Coronary artery (tissue), 2 donors: ENCODE measurements at places on chromosomes 4 and X.

DNA sequence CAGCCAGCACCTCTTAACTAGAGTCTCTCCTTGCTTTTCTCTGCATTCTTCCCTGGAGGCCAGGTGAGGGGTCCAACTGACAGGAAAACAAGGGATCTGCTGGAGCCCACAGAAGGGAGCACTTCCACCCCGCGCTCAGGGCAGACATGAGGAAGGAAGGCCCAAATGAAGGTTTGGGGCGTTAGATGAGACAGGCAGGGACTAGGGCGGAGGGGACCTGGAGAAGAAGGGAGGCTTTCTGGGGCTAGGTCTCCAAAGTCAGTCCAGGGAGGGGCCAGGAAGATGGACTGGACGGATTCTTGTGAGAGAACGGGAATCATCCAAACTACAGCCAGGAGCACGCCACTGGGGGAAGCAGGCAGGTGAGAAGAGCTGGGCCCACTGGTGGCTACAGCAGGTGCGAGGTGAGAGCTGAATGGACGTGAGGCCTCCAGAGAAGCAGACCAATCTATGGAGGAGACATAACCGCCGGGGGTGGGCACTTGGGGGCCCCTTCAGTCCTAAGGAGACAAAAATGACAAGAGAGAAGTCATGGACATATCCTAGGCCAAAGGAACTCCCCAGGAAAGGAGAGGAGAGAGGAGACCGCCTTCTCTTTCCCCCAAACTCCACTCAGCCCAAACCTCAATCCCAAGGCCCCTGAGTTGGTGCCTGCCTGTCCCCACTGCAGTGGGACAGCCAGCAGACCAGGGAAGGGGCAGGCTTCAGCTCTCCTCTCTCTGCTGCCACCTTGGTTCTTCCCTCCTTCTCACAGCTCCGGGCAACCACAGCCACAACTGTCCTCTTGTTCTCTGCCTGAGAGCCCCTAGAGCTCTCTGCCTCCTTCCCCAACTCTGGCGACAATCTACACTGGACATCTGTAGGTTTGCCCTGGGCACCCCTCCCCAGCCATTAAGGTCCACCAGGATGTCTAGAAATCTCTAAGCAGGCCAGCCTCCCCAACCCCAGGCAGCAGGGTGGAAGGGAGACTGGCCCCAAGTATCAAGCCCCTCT, 7.0 kb downstream of the APLN start:
- DNase-seq, result peak; percentile 56

DNA sequence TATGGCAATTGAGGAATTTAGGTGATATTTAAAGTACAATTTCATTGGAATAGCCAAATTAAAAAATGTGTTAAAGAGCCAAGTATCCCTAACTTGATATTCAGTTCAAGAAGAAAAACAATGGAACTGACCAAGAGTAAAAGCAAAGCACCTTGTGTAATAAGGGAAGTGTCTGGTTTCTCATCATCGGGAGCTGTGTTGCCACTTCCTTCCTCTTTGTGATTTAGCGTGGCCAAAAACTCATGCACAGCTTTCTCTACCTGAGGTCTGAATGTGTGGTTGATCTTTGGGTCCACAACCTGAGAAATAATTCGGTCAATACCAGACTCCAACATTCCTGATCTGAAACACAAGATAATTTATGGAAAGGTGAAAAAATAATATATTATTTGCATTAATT, 12.4 kb downstream of the BOD1L1 start:
- DNase-seq, result no peak

GRCh38 chr4:36209941-36210649, 34.2 kb downstream of the ARAP2 start:
- no peak for DNase-seq

DNA sequence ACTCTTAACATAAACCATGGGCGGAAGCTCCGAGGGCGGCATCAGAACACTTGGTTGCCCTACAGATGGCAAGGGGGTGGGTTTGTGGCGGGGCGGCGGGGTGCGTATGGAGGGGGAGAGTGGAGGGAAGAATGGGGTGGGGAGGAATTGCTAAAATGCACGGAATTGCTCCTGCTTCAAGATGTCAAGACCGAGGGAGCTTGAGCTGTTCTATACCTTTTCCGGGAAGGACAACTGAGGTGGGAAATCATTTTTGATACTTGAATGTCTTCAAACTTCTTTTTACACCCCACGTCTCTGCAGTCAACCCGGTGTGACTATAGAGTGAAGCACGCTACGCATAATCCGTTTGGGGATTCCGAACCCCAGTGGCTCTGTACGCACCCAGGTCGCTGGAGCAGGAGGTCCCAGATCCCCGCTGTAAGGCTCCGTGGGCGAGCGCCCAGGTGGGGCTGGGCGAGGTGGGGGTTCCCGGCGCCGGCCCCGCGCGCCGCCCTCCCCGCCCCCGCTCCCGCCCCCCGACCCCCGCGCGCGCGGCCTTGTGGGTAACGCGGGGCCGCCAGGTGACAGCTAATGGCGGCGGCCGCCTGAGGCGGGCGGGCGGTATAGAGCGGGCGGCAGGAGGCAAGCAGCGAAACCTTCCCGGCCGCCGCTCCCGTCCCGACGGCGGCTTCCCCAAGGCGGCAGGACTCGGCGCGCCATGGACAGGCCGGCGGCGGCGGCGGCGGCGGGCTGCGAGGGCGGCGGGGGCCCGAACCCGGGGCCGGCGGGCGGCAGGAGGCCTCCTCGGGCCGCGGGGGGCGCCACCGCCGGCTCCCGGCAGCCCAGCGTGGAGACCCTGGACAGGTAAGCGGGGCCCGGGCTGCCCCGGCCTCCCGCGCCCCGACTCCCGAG, at the start of gene MTMR1:
TSS of gene MTMR1 (plus strand) at position 566 of the 894 bp plus-strand sequence. CDS start at position 701, 135 bp downstream.
- no peak for DNase-seq

DNA sequence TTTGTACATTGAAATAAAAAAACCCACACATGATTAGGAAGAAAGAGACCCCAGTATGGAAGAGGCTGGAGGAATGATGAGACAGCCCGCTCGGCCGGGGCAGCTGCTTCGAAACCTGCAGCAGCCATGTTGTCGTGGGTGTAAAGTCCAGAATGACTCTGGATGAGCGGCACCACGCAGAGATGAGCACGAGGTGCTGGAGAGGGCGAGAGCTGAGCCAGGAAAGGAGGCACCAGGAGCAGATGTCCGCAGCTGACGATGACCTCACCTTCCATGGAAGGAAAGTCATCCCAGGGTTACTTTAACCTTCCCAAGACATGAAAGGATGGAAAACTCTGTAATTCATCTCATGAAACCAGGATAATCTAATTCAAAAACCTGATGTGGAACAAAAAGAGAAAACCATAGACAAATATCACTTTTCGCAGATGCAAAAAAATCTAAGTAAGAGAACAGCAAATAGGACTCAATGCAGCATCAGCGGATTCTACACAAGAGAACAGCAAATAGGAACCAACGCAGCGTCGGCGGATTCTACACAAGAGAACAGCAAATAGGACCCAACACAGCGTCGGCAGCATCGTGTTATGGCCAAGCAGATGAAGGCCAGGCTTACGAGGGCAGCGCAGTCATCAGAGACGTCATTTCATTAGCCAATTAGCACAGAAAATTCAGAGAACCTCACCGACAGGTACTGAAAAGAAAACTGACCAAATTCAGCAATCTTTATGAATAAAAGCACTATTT, 25.9 kb upstream of the SPON2 start:
- no peak for DNase-seq

DNA sequence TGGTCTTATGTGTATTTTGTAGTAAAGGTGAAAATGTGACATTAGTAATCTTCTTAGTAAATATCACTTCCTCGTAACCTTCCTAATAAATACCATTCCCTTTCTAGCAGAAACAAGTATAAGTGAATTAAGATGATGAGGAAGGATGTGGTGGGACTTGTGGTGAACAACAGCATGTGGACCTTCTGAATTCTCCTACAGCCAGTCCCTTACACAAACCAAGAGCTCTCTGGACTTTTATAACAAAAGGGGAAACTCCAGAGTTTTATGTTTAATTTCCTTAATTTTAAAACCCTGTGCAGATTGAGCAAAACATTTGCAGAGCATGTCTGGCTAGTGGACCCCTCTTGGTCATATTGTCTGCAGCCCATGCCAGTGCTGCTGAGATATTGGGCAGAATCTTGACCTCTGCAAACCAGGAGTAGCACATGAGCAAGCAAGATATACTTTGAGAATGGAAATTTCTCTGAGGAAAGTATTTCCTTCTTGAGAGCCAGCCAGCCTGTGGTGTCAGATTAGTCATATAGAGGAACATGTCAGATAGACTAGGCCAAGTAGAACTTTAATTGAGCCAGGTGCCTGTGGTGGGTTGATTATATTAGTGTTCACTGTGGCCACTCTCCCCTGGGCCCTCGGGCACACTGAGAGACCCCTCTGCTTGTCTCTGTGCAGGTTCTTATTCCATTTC, 328.2 kb downstream of the DKK2 start:
- DNase-seq, result no peak

GRCh38 chr4:6694177-6694901, 661 bp downstream of the S100P start:
- no peak for DNase-seq

DNA sequence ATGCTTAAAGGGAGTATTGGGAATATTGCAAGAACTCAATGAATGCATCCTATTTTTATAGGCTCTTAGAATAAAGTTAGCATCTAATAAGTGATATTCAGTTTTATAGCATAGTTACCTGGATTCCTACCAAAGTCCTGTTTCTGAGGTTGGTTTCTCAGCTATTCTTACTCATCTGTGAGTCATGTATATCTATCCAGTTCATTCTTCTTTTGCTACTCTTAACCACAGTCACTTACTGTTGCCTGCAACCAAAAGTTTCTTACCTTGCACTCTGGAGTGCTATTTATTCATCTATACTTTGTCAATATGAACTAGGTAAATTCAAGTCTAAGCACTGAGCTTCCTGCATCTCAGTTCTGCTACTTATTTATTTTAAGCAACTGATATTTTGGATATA, 322.5 kb downstream of the HS3ST1 start:
- no peak for DNase-seq

DNA sequence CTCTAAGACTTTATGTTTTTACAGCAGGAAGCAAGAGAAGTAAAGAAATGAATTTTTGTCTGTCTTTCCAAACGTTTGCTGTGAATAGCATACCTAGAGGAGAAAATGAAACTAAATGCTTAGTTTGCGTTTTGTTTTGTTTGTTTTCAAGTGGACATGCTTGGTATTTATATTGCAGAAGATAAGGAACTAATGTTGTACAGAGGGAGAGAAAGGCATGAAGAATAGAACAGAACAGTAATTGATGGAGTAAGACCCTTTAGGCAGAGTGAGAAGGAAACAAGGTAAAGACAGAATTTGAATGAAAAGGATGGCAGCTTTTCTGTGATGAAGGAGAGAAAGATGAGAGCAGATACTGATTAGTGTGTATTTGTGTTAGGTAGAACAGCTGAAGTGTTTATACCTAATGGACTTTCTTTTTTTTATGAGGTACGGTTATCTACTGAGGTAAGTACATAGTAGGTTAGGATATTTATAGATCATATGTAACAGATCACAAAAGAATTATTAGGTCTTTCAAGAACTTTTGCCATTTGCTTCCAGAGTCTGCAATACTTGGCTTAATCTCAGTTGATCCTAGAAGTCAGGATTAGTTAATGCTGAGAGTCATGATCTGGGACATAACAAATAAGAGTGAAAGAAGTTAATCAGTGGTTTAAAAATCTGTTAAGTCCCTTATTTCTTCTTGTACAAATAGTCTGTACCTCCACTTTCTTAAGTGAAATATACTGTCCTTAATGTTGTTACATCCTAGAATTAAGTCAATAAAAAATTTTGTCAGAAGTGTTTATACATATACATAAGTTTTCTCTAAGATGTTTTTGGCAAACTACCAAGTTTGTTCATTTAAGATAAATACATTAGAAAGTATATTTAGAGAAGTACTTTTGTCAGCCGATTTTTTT, 36.8 kb downstream of the FABP2 start:
- no peak for DNase-seq

DNA sequence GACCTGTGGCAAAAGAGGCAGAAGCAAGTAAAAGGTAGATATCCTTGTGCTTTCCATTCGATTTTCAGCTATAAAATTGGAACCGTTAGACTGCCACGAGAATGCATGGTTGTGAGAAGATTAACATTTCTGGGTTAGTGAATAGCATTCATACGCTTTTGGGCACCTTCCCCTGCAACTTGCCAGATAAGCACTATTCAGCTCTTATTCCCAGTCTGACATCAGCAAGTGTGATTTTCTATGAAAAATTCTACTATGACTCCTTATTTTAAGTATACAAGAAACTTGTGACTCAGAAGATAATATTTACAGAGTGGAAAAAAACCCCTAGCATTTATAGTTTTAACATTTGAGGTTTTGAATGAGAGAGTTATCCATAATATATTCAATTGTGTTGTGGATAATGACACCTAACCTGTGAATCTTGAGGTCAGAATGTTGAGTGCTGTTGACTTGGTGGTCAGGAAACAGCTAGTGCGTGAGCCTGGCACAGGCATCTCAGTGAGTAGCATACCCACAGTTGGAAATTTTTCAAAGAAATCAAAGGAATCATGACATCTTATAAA, 3.9 kb downstream of the FGB start:
- no peak for DNase-seq

- no peak for DNase-seq
Measured at GRCh38 chr4:57114973-57115372, 4.8 kb upstream of the IGFBP7 start.

GRCh38 chr4:3212391-3213105, 36.4 kb upstream of the MSANTD1 start:
- DNase-seq, result no peak

DNA sequence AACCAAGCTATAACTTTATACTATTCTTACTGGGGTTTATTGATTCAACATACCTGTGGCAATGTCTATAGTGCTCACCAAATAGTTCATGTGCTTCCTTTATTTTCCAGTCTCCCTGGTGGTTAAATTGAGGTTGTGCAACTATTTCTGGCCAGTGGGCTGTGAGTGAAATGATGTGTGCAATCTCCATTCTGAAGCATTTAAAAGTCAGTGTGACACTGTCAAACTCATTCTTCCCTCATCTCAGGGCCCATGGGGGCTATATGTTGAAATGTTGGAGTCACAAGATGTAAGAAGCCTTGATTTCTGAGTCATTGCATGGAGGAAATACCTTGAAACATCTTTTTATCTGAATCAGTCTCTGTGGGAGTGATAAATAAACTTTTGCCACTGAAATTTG, 414.3 kb upstream of the RPS6KA3 start:
- no peak for DNase-seq

GRCh38 chrX:103107836-103108235, 14.9 kb upstream of the NXF3 start:
- no peak for DNase-seq

DNA sequence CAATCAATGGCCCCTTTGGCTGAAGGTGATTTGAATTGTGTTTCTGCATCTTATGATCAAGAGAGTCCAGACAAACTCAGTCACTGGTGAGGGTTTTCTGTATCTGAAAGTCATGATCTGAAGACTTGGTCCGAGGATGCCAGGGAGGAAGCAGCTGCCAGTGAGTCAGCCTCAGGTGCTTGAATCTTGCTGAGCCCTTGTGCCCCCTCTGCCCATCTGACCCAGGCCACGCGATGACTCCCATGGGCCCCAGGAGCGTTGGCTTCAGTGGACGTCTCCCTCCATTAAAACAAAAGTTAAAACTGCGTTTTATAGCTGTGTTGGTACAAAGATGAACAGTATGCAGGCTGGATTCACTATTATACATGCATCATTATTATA, 62.0 kb downstream of the HTRA3 start:
- peak; percentile 66 for DNase-seq

GRCh38 chrX:40094041-40094899, 3.5 kb downstream of the BCOR start:
- no peak for DNase-seq
